ENCODE measurements at places on chromosomes 7 and 10.

DNA sequence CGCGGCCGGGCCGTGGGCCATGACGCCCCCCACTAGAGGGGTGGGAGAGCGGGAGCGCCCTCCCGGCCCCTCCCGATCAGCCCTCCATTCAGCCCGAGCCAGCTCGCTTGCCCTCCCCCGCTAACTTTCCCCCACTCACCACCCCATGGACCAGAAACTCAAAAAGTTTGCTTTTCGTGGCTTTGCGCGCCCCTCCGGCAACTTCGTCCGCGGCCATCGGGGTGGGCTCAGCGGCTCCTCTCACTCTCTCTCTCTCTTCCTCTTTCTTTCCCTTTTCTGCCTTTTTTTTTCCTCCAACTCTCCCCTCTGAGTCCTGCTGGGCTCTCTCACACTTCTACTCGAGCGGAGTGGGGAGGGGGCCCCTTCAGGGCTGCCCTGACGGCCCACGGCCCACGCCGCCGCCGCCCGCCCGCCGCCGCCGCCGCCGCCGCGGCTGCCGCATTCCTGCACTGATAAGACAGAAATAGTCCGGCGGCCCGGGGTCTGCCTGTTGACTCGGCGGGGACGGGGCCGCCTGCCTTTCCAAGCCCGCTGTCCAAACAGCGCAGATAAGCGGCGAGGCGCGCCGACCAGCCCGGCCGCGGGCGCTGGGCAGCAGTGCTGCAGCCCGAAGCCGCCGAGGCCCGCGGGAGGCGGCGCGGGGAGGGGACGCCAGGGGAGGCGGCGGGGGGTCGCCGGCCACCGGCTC, at the start of gene SMARCD3:
Gene SMARCD3 (minus strand): TSS at position 349 of the 688 bp plus-strand sequence. CDS start 132 bp downstream, at position 217.
- peak; percentile 49 for DNase-seq

GRCh38 chr7:34453150-34453549, 204.9 kb upstream of the NPSR1 start:
- DNase-seq: no peak

DNA sequence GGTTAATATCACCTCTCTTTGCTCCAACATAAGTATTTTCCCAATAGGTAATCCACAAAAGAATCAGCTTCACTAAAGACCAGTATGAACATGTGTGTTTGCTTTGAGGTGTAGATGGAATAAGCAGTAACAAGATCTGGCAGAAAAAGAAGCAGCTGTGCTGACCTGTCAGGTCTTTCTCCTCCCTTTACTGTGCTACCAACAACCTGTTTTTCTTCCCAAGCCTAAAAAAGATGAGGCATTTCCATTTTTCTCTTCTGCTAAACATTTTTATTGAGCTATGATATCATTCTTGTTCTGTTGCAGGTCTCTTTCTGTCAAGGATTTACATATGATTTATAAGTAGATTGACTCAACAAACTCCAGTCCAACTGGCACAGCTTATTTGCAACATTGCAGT, 315.2 kb upstream of the GLI3 start:
- DNase-seq: no peak

DNA sequence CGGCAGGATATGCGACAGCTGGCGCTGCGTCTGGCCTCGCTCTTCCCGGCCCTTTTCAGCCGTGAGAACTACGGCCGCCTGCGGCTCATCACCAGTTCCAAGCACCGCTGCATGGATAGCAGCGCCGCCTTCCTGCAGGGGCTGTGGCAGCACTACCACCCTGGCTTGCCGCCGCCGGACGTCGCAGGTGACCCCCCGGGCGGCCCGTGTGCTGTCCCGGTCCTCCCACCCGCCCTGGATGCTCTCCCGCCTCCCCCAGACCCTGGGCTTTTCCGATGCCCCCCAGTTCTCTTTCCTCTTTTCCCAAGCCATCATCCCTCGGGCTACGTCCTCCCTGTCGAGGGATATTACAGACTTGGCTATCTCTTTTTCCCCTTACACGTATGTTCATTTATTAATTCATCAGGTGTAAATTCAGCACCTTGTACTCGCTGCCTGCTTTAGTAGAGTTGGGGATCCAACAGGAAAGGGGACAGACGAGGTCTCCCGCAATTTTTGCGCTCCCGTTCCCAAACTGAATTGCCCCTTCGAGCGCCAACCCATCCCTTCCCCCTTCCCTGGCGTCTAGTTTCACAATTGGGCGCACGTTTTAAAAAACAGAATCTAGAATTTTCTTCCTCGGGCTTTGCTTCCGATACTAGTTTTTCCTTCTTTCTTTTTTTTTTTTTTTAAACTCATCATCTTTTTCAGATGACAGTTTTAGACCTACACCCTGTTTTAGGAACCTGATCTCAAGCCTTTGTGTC, 846 bp downstream of the MINPP1 start:
- DNase-seq: peak; percentile 33

DNA sequence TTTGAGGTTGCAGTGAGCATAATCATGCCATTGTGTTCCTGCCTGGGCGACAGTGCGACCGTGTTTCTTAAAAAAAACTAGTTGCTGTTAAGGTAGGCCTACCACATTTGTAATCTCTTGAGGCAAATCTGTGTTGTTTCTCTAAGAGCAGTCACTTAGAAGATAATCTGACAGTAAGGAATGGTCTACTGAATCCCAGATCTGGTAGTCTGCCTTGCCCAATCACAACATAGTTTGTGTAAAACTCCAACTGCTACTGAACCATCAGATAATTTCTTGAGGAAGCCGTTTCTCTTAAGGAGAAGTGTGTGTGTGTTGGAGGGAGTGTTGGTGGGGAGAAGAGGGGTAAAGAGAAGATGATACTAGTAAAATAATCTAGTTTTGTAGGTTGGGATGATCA, 5.0 kb downstream of the NRF1 start:
- DNase-seq: no peak

DNA sequence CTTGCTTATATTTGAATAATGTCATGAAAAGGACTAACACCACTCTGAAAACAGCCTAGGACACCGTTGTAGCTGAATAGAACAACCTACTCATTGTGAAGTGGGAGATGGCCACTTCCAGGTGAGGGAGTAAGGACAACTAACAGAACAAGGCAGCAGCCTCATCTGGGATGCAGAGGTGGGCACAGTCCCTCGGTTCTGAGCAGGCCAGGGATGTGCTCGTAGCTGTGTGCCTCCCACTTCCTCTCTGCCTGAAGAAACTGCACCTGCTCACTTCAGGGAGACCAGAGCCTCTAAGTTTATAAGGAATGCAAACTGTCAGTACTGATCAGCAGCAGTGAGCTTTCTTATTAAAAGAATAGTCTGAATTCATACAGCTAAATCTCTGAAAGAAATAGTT, 2.5 kb downstream of the VSTM4 start:
- DNase-seq: no peak

GRCh38 chr7:47247132-47247531, 334.8 kb downstream of the TNS3 start:
- no peak for DNase-seq

- no peak for DNase-seq
These were observed 7.8 kb downstream of the ZNF680 start for GRCh38 chr7:64555046-64555445.

- no peak for DNase-seq
These were observed 53.0 kb downstream of the CACUL1 start for GRCh38 chr10:118701529-118702323.

- no peak for DNase-seq
These were observed 27.5 kb downstream of the DPCD start for GRCh38 chr10:101615525-101616116.

DNA sequence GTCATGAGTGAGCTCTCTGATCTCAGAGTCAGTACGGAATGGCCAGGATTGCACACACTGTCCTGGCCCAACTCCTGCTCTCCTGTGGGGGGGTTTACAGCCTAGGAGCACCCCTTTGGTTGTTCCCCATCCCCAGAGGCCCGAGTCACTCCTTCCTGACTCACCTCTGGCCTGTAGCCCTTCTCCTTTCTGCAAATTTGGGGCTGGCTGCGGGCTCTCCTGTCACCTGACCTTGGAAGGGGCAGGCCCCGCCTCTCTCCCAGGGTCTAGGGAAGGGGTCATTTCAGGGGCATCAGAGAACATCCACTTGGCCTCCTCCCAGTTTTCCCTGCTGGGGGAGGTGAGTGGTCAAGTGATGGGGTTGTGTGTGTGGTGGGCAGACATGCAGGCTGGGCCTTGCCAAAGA, 1.7 kb downstream of the NYAP1 start:
- DNase-seq: no peak

- DNase-seq: no peak
These were observed 92.6 kb downstream of the POLL start for GRCh38 chr10:101495324-101495925.

GRCh38 chr7:82164813-82165212, 278.8 kb downstream of the CACNA2D1 start:
- no peak for DNase-seq

DNA sequence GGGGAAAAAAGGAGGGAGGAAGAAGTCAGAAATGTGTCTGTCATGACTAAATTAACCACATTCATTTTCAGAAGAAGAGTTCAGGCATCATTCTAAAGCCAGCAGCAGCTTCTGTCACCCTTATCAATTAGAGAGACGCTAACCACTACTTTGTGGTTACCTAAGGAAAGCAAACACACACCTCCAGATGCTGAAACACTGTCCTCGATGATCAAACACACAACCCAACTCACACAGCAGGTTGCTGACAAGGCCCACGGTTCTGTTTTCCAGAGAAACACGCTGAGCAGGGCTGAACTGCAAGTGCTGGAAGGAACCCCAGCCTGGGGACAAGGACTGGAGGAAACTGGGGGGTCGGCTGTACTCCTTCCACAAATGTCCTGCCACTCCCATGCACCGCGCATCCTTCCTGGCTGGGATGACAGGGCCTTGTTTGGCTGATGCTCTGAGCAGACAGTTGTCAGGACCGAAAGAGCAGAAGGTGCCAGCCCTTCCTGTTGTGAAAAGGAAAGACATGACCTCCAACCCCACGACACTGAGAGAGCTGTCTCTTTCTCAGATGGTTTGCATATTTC, 36.6 kb downstream of the PRKCQ start:
- DNase-seq: no peak

- no peak for DNase-seq
These were observed 167.8 kb downstream of the CCDC71L start for GRCh38 chr7:106493041-106493731.

- DNase-seq: no peak
These were observed 187.4 kb upstream of the TMEM72 start for GRCh38 chr10:44723619-44724325.

GRCh38 chr10:48257407-48257961, 17.0 kb downstream of the FRMPD2 start:
- no peak for DNase-seq

- DNase-seq: no peak
These were observed 9.0 kb downstream of the RBP3 start for GRCh38 chr10:47357131-47357582.

- DNase-seq: peak; percentile 14
These were observed 909 bp upstream of the CC2D2B start for GRCh38 chr10:95906677-95907455.

DNA sequence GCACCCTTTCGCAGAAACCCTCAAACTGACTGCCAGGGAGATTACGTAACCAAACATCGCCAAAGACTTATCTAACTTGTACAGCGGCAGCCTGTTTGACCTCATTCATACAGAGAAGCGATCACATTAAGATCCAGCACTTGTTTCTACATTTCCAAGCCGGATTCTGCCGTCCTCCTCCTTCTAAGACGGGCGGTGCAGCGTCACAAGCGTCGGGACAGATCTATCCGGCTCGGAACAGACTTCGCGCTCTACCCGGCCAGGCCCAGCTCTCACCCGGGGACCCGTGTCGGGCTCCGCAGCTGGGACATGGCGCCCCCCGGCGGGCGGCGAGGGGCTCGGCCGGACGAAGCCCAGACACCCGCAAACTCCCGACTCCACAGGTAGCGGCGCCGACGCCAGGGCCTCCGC, 373 bp downstream of the H2AZ2 start:
- peak; percentile 70 for DNase-seq

GRCh38 chr10:118950997-118951637, 78.4 kb upstream of the NANOS1 start:
- DNase-seq: no peak

- DNase-seq: no peak
These were observed 13.0 kb downstream of the EN2 start for GRCh38 chr7:155470686-155471638.

DNA sequence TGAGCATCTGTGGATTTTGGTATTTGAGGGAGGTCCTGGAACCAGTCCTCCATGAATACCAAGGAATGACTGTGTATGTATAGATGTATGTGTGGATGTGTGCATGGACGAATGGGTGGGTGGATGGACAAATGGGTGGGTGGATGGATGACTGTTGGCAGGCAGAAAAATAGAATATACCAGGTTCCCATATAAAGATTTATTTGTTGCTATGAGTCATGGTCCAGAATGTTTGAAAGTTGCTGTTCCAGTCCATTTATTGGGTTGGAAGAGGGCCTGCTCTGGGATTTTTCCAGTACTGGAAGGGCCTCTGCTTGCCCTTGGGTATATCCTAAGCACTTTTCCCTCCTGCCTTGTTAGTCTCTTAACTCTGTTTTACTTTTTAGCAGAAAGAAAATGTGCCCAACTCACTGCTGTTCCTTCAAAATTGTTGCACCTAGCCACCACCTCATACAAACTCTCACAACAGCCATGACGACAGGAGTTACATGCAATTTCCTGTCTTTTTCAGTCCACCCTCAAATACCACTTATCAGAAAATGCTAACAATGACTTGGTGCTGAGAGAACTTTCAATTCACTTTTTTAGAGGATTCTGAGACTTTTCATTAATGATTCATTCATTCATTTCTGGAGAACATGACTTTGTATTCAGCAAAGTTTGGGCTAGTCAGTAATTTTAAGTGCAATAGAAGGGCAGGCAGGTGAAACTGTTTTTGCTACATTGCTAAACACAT, 108.1 kb downstream of the EEPD1 start:
- DNase-seq: no peak

DNA sequence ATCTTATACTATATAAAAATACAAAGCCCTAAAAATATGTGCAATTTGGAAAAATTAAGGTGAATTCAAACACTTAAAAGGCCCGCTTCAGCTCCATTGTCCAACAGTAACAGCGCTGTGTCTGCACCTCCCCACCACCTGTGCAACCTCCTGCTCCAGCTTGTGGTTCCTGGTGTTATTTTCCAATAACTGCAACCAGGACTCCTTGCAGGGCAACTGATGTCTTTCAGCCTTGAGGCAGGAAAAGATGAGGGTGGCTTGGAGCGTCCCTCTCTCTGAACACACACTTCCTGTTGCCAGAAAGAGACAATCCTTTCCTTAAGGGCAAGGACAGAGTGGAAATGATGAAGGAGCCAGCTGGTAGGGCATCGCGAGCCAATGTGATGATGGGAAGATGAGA, 336.0 kb downstream of the GLRX3 start:
- DNase-seq: no peak

GRCh38 chr7:108839076-108839475, 269.4 kb downstream of the DNAJB9 start:
- no peak for DNase-seq

DNA sequence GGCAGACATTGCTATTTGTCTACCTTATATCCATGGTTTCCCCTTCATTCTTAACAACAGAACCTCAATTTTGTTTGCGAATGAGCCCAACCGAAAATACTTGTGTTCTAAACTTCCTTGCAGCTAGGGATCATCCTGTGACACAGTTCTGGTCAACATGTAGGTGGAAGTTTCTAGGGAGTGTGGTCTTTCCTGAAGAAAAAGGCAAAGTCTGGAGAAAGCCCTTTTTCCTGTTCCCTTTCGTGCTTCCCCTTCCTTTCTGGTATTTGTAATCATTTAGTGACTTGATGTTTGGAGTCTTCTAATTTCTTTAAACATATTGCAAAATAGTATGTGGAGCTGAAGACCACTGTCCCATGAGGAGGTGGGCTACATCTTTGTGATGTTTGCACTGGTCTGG, 2.9 kb upstream of the IFRD1 start:
- DNase-seq: no peak

All from RCC 7860 (cell line).